ENCODE measurements at places on chromosomes 3 and 15. TPM values are rescaled to one million over a fixed set of nuclear protein-coding genes. Genes with fewer than 3 reads are reported as not detected.

SCN11A gene
- not detected for polyA plus RNA-seq

ARPC4 gene
- polyA plus RNA-seq, result 165 TPM

DNA sequence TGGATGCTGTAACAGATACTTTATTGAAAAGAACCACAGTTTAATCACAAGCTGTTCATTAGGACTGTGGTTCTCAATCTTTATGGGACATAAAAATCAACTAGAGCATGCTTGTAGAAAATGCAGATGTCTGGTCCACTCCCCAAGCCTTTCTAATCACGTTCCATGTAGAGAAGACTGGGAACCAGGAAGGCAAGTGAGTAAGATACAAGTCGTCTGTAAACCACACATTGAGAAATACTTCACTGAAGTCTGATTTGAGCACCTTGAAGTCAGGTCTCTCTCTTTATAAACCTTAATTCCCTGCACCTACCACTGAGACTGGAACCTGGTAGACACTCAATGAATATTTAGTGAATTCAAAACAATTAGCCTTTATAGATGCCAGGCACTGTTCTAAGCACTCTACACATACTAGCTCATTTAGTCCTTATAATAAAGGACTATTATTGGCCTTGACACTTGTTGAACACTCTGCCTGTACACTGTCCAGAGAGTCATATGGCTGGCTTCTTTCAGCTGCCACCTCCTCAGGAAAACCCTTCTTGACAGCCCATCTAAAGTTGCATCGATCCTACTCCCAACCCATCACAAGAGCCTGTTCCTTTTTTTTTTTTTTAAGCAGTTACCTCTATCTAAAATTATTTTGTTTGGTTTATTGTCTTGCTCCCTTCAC lies 59.0 kb upstream of the CMSS1 start:
- DNase-seq, result no peak

DNA sequence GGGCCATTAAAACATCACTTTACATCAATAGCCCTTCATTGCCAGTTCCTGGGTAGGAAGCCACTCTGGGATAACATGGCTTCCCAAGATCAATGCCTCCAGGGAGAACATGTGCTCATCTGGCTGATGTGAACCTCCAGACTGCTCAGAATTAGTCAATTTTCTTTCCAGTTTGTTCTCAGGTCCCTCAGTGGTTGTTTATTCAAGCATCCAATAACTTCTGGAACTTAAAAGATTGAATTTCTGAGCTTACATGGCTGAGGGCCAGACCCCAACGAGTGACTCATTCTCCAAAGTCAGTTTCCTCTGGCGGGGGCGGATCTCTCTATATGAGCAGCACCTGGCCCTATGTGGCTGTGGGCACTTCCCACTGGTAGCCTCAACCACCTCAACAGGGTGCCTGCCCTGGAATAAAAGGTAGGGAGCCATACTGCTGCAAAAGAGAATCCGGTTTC lies 34.0 kb downstream of the LYZL4 start:
- DNase-seq, result peak; percentile 80

- DNase-seq, result no peak
These were observed 1.2 kb downstream of the GBE1 start for GRCh38 chr3:81760215-81760614.
